ENCODE measurements at places on chromosomes 13 and 19.

DNA sequence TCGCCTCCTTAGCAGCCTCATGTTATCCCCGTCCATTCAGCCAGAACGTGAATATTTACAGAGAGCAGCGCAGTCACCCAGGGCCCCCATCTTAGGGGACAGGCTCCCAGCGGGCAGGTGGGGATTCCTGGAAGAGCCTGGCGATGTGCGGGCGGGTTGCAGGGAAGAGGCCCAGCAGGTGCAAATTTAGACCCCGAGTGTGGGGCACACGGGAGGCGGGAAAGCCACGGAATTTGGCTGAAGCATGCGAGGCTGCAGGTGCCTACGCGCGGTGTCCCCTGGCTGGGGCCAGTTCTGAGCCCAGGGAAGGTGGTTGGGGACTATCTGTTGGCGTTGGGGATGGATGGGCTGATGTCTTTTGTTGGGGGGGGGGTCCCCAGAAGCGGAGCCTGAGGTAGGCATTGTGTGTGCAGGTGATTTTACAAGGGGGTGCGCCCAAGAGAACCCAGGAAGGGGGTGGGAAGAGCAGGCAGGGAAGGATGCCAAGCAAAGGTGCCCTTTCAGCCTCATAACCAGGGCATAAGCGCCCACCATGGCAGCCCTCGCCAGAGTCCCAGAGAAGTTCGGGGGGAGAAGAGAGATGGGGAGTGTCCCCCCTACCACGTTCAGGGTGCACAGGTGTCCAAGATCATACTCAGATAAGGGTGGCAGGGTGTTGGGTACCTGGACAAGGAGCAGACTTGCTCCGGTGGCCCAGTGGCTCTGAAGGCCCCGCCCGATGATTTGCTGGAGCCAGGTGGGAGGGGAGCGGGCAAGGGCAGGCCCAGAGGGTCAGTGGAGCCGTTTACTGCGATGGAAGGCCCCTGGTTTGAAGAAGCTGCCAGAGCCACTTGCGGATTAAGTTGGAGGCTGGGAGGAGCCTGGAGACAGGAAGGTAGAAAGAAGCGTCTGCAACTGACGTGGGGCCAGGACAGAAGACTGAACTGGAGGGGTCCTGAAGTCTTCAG, 1.2 kb downstream of the TPGS1 start:
- no peak for DNase-seq

DNA sequence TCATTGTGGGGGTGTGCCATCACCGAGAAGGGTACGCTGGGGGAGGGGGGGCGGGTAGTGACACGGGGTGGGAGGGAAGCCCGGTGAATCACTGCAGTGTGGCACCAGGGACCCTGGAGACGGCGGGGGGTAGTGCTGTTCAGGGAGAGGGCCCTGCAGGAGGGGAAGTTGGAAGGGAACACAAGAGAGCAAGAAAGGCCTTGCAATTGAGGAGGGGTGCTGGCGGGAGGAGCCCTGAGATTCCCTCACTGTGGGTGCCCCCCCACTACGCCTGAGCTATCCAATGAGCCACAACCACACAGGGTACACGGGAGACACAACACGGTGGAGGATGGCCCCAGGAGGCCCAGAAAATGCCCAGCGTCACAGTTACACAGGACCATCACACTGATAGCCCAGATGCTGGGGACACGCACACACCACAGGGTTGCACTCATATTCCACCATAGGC, 516 bp upstream of the ATP1A3 start:
- DNase-seq = no peak

- no peak for DNase-seq
Observed at GRCh38 chr19:30228835-30229524, 143.2 kb upstream of the ZNF536 start.

- DNase-seq = peak; percentile 8
Observed at GRCh38 chr19:36028313-36029041, 4.2 kb downstream of the CLIP3 start.

DNA sequence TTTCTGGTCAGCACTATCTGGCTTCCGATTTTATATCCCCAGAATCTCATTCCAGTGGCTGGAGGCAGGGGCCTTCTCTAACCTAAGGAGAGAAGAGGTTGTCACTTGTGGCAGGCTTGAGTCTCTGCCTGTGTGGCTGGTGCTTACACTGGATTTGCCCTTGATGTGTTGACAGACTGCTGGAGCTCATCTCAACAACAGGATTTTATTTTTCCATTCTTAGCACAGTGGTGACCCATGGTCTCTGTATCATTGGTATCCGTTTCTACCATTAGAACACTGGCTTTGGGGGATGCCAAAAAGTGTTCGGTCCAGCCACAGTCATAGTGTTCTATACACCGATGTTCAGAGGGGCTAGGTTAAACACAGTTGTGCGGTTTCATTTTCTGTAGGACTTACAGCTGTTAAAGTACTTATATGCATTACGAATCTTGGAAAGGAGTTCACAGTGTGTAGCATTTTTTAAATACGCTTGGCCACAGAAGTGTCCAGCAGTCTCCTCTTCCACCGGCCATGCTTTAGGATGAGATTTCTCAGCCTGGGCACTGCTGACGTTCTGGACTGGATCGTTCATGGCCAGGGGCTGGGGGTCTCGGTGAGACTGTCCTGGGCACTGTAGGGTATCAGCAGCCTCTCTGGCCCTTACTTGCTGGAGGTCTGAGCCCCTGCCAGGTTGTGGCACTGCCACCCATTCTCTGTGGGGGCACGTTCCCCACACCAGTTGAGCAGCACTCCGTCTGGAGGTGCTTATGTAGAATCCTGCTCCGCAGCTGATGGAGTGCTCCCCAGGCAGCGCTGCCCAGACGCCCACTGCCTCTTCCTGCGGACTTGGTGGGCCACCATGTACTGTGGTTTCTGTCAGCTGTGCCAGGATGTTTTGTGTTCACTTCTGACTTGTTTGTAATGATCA, 41.4 kb upstream of the TEX29 start:
- DNase-seq = no peak

DNA sequence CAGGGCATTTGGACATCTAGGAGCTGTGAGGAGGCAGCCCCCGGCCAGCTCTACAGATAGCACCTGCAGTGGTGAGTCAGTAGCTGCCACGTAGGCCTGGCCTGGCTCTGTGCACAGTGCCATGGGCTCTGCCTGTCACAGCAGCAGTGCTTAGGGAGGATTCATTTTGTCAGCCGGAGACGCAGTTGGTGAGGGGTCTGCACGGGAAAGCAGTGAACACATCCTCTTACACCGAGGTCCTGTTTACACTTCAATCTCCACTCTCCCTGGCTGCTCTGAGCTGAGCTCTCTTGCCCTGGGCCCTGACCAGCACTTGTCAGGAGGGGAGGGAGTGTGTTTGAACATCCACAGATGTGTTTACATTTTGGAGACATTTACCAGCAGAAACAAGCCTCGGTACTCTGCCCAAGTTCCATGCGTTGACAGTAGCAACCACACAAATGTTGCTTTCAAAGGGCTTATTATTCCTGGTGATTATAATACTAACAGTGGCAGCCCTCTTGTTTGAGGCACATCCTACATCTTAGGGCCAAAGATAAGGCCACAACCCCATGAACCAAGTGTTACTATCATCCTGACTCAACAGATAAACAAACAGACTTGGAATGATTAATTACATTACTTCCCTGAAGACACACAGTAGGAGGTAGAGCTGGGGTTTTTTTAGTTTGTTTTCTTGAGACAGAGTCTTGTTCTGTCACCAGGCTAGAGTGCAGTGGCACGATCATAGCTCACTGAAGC, 148.9 kb downstream of the USP12 start:
- DNase-seq = no peak

DNA sequence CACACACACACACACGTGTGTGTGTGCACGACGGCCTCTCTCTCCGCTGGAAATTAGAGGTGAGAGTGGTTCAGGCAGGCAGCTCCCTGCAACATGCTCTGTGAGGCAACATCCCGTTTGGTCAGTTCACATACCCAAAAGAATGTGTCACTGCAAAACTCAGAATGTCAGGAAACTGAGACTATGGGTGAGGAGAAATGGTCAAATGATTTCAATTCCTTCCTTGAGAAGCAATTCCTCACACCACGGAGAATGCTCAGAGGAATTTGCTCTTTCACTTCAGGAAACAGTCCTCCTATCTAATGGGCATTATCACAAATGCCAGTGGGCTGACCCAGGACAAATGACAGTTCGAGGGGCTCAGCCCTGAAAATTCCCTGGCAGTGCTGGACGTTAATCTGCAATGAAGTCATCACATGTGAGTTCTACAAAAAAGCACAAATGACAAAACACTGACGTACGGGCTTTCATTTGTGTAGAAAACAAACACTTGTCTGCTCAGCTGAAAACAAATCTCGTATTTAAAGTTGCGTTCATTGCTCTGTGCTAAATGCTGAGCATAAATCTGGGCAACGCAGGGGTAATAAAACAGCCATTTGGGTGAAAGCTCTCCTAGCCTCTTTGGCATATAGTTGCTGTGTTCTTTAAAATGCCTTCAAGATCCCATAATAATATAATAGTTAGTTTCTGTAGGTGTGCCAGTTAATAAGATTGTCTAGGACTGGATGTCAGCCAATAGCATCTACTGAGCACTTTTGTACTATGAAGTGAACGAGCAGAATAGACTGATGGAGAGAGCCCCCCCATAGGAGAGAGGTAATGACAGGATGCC, 18.6 kb upstream of the LATS2 start:
- no peak for DNase-seq

DNA sequence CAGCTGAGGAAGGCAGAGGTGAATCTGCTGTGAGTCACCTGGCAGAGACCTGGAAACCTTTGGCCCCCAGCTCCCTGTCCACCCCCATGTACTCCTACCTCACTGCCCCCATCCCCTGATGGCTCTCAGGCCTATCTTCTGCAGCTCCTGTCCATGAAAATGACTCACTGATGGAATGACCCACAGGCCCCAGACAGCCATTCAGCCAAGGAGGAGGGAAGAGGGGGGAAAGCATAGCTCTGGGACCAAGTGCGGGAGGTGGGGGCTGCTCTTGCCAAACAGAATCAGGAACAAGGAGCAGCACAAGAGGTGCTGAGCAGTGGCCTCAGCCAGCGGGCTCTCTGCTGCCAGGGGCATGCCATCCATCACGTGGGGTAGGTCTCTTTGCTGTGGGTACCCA, 111.4 kb upstream of the C1QTNF9B start:
- DNase-seq = no peak

DNA sequence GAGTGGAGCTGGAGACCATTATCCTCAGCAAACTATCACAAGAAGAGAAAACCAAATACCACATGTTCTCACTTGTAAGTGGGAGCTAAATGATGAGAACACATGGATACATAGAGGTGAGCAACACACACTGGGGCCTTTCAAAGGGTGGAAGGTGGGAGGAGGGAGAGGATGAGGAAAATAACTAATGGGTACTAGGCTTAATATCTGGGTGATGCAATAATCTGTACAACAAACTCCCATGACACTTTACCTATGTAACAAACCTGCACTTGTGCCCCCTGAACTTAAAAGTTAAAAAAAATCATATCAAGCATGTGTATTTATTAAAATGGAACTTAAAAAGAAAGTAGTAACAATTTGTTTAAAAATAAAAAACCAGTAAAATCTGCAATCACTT, 5.0 kb downstream of the SIGLEC14 start:
- no peak for DNase-seq

DNA sequence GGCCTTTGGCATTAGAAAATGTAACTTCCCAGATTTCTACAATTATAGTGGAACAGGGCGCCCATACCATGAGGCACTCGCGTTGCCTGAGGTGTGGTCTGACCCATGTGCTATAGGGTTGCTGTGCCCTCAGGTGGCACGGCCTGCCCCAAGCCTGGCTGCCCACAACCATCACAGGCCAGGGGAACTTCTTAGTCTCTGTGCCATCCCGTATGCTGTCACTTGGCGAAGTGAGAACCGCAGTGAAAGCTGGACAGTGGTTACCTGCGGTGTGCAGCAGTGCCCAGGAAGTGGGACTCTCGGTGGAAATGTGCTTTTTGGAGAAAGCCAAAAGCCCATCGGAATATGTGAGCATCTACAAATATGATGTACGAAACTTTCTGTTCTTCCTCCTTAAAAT, 88.2 kb upstream of the GPR183 start:
- no peak for DNase-seq

DNA sequence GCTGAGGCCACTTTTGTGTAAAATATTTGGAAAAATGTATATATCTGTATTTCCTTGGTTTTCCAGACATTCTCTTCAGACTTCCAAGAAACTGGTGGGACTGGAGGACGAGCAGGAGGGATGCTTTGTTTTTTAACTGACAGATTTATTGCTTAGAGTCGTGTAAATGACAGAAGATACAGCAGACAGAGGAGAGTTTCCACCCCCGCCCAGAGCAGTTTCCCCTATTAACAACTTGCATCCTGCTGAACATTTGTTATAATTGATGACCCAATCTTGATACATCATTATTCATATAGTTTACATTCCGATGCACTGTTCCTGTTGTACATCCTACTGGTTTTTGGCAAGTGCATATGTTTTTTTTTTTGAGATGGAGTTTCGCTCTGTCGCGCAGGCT, 7.1 kb upstream of the DOCK6 start:
- no peak for DNase-seq

GRCh38 chr19:44726465-44726864, 22.0 kb upstream of the BCL3 start:
- DNase-seq = no peak

DNA sequence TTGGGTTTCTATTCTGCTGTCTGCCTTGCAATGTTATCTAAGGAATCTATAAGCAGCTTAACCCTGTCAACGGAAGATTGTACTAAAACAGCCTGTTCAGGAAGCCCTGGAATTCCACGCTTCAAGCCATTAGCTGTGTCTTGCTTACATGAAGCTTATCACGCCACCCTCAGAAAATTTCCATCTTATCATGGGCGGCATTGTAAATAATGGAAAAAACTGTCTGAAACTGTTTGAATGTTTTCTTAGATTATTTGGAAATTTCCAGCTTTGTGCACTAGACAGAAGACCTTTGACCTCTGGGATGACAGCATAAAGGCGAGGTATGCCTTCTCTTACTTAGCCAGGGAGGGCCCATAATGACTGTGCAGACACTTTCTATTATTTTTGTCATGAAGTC, 319.7 kb downstream of the KCNRG start:
- DNase-seq = no peak

DNA sequence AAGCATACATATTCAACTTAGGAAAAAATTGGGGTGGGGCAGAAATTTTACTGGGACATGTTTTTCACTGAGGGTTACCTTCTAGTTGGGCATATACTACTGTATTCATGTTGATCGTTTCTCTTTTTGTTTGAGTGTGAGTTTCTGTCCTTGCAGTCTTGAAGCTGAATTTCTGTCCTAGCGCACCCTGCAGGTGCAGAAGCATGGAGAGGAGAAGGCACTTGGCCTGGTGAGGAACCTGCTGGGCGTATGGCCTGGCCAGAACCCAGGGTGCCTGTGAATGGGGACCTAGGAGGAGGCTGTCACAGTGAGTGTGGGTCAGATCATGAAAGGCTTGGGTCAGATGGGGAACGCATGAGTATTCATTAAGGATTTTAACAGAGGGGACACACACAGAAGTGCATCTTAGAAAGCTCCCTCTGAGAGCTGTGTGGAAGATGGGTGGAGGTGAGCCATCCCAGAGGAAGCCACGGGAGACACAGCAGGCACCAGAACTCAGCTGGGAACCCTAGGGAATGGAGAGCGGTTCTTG, 36.8 kb downstream of the SERP2 start:
- no peak for DNase-seq

DNA sequence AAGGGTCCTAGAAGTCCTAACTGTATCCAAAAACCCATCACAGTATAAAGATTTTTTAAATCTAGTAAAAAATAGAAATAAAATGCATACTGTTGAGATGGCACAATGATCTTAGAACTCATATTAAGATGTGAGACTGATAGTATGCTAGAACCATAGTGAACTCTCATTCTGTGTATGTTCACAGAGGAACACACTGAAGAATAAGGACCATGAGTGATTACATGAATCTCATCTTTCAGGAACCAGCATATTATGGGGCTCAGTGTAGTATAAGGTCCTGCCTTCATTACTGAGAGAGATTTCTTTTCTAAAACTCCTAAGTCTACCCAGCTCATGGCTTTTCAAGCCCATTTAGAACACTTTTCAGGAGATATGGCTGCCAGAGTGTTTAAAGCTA, 59.8 kb upstream of the RFC3 start:
- no peak for DNase-seq

All from D721Med (cell line).